Thoracic aorta (tissue), 2 donors: ENCODE measurements at places on chromosomes 6 and 20. TPM values are rescaled to one million over a fixed set of nuclear protein-coding genes. Genes with fewer than 3 reads are reported as not detected.

The UBD gene
- not detected for total RNA-seq

The OPRM1 gene
- total RNA-seq: not detected

The PRSS35 gene
- total RNA-seq: 3.1 TPM

The SPAG4 gene
- total RNA-seq: 1.5 TPM

The OOEP gene
- total RNA-seq: not detected

The SSTR4 gene
- total RNA-seq: not detected

The MYBL2 gene
- total RNA-seq: 0.81 TPM

The HCRTR2 gene
- total RNA-seq: not detected

The PCSK2 gene
- 16.2 TPM for total RNA-seq

The OSTM1 gene
- 114 TPM for total RNA-seq

The ADA gene
- 20.6 TPM for total RNA-seq

The BEND3 gene
- total RNA-seq: 4.2 TPM

The TPX2 gene
- total RNA-seq: 1.5 TPM

The FOXF2 gene
- not detected for total RNA-seq

The IRAK1BP1 gene
- total RNA-seq: 1.6 TPM

The SRC gene
- total RNA-seq: 80.3 TPM

The PTCRA gene
- not detected for total RNA-seq

The SYCP2L gene
- 1.4 TPM for total RNA-seq

The FRMD1 gene
- not detected for total RNA-seq

The SIRPB2 gene
- total RNA-seq: 11.0 TPM

The LAMA2 gene
- 217 TPM for total RNA-seq

The ZNF165 gene
- total RNA-seq: not detected

The TRIM31 gene
- total RNA-seq: 2.0 TPM

The LYRM2 gene
- total RNA-seq: 18.1 TPM

The HDGFL1 gene
- total RNA-seq: not detected

The ADGRF5 gene
- 18.1 TPM for total RNA-seq

The SALL4 gene
- total RNA-seq: not detected
